ENCODE measurements at places on chromosomes 3 and 15.

DNA sequence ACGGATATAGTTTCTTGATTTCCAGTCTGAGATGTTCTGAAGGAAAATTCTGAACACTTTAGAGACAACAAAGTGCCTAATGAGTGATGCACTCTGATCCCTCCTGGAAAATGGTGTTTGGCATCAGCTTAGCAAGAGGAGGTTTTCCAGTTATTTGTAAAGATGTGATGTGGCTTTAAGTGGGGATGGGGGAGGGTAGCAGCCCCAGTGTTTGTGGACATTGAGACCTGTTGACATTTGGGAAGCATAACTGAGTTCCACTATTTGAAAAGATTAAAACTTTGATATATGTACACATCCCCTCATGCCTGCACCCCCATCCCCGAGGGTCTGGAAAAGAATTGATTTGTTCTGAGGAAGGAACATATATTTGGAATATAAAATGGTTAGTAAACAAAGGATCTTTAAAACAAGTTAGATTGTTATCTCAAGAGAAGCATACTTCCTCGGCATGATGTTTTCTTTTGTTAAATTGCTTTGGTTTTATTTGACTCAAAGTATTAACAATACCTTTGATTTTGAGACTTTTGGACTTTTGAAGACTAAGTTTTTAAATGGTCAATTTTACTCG, 6.5 kb downstream of the IGF1R start:
- DNase-seq: no peak

- DNase-seq: no peak
These were observed 55.0 kb downstream of the MINDY4B start for GRCh38 chr3:150850191-150850590.

GRCh38 chr3:26920646-26921478, 298.3 kb downstream of the LRRC3B start:
- DNase-seq: no peak

- DNase-seq: no peak
These were observed 40.0 kb downstream of the ATG7 start for GRCh38 chr3:11312166-11312565.

Data from HEK293T (cell line).